ENCODE measurements at places on chromosomes 1 and 21.

DNA sequence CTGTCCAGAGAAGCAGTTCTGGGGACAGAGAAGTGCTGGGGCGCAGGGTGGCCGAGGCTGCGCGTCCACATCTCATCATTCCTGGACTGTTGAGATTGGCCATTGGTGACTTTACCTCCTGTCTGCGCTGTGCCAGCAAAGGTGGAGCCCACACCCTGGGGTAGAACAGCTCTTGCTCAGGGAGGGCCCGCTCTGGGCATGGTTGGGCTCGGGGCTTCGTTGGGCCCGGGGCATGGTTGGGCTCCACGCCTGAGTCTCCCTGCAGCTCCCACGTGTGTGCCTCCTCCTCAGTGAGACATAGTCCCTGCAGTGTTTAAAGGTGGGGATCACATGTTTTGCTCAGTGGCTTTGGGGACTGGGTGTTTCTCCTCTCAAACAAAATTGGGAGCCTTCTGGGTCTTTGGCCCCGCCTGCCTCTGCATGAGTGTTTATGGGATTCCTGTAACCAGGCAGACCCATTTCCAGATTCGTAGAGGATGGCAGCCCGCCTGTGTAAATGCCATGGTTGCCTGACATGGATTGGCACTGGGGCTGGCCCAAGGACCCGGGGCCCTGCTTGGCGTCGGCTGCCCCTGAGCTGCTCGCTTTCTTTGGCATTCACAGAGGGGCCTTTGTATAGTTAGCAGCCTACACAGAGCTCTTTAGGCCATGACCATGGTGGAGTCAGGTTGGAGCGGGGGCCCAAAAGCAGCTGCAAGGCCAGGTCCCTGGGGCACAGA, 104.6 kb downstream of the TLR5 start:
- DNase-seq, result no peak

- DNase-seq, result no peak
These were observed 92.3 kb upstream of the NBPF6 start for GRCh38 chr1:108357802-108358201.

DNA sequence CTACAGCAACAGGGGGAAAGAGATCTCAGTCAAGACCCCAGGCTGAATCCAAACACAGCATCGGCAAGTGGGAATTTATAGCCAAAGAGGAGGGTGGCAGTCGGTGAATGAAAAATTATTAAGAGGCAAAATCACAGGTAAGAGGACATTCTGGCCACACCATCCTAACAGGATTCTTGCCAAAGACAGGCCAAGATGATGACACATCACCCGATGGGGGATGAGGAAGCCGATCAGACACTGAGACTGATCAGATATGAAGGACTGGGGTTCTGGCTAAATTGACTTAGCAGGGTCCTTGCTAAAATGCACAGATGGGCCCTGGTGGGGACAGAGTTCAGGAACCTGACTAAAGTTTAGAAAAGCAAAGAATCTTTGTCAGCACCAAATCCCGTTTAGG, 402.2 kb downstream of the SMYD3 start:
- no peak for DNase-seq

- no peak for DNase-seq
These were observed 20.8 kb upstream of the EFNA1 start for GRCh38 chr1:155106862-155107261.

All from CD4-positive, alpha-beta T cell treated with Interleukin-2 at 100 ng/mL for 4 hours (primary cell).